ENCODE measurements at places on chromosomes 11 and 22. TPM values are rescaled to one million over a fixed set of nuclear protein-coding genes. Genes with fewer than 3 reads are reported as not detected.

GRCh38 chr11:94926698-94927237 lies 46.6 kb downstream of the CWC15 start:
- ATAC-seq = peak; percentile 48

The OR2AG1 gene
- total RNA-seq = 1.7 TPM

DNA sequence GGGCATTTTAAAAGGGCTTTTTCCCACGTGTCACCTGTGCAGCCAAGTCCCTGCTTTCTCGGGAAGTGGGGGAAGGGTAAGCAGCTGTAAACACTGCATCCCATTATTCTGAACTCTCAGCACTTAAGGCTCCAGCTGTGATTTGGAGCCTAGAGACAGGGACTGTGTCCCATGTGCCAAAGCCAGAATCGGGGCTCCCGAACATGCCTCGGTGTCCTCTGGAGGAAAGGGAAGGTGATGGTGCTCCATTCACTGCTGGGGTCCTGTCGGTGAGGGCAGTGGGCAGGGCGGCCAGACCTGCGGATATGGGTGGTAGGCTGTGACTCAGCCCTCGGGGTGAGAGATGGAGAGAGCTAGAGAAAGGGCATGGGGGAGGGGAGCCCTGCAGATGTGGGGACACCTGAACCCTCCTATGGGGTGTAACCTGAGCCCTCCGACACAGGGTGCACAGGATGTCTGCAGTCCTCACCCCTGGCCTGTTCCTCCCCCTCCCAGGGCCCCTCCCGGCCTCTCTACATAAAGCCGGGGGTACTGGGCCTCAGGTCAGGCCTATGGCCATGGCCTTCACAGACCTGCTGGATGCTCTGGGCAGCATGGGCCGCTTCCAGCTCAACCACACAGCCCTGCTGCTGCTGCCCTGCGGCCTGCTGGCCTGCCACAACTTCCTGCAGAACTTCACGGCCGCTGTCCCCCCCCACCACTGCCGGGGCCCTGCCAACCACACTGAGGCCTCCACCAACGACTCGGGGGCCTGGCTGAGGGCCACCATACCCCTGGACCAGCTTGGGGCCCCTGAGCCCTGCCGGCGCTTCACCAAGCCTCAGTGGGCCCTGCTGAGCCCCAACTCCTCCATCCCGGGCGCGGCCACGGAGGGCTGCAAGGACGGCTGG lies 31.8 kb downstream of the CAPN1 start:
- peak; percentile 8 for ATAC-seq

GRCh38 chr22:22935056-22935545 lies 47.5 kb downstream of the IGLL5 start:
- ATAC-seq = no peak

- no peak for ATAC-seq
These were observed 350.2 kb downstream of the TTC28 start for GRCh38 chr22:28329186-28330073.

DNA sequence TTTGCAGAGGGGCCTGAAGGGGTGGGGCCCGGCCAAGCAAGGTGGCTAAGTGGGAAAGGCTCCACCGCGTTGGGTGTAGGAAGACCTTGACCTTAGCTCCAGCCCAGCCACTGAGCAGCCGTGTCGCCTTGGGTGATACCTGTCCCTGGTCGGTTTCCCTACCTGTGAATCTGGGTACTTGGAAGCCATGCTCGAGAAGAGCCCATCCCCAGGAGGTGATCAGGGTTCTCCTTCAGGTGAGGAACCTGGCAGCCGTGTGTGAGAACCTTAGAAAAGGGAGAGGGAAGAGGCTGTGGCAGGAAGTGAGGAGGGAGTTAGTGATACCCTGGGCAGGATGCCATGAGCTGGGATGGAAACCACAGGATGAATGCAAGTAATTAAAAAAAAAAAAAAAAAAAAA lies 21.6 kb downstream of the PPARA start:
- ATAC-seq = no peak

DNA sequence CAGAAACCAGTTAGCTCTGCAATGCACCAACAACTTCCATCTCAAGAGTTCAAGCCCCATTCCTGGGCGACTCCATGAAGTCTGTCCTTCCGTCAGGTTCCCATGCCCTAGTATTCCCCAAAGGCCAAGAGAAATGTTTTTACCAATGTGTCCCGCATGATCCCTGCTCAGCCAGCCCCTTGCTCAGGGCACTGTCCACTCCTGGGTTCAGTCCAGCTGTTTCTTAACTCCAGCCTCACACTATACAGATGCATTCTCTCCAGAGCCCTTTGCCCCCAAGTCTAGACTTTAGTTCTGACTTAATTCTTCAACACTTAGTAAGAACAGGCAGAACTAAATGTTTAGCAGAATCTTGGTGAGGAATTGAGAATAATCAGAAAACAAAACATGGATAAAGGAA lies 497.5 kb downstream of the SOX6 start:
- no peak for ATAC-seq

The MUC5B gene
- total RNA-seq = 1.7 TPM

- no peak for ATAC-seq
These were observed 22.2 kb downstream of the P2RY2 start for GRCh38 chr11:73240190-73240781.

DNA sequence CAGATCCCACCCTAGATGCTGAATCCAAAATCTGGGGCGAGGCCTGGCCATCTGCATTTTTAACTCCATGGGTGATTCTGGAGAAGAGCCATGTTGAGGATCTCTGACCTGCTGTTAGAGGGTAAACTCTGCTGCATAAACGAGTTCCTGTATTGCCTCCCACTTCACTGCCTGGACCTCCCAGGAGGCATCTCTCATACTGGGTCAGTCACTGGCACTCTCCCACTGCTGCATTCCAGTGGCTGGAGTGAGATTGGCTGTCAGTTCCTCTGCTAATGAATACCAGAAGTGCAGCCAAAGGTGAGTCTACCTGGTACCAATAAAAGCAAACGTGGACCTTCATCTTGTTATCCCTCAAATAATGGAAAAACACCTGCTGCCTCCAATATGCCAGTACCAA lies 10.3 kb downstream of the POLDIP3 start:
- ATAC-seq = no peak

DNA sequence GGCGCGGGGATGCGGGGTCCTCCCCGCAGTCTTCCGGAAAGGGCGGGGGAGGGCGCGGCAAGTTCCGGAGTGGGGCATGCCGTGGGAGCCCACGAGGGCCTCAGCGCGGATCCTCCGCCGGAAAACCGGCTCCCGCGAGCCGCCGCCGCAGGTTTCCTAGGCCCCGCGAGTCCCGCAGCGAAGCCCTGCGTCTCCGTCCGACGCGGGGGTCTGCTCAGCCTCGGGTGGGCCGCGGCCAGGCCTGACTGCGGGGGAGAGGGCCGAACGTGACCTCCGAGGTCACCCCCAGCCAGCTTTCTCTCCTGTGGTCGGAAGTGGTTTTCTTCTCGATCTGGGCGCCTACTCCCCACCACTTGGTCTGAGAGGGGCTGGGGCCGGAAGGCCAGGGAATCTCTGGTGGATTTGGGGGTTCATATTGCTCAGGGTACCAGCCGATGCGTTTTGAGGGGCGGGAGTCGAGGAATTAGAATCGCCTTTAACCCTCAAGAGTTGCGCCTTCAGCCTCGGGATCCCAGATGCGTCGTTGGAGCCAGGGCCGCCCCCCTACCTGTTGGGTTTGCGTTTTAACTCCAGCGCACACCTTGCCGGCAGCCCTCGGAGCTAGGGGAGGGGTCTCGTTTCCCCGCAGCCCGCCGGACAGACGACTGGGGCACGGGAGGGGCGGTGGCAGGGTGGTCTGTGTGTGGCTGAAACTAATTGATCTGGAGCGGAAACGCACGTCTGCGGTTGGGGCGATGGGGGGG lies 3.6 kb upstream of the CCND1 start:
- ATAC-seq = no peak

GRCh38 chr11:44638032-44638431 lies 72.6 kb downstream of the CD82 start:
- ATAC-seq = no peak

DNA sequence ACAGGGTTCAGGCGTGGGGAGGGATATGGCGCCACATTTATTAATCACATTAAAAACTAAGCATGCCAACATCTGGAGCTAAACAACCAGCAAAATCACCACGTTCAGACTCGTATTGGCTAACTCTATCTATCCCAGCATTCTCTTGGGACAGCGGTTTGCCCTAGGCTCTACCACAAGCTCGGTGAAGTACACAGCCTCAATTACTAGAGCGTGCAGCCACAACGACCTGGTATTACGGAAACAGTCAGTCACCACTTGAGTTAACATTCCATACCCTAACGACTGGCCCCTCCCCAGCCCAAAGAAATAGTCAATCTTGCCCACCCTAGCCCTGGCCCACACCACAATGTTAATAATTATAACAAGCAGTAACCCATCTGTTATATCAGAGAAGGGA lies 32.1 kb downstream of the APOL5 start:
- ATAC-seq = no peak

DNA sequence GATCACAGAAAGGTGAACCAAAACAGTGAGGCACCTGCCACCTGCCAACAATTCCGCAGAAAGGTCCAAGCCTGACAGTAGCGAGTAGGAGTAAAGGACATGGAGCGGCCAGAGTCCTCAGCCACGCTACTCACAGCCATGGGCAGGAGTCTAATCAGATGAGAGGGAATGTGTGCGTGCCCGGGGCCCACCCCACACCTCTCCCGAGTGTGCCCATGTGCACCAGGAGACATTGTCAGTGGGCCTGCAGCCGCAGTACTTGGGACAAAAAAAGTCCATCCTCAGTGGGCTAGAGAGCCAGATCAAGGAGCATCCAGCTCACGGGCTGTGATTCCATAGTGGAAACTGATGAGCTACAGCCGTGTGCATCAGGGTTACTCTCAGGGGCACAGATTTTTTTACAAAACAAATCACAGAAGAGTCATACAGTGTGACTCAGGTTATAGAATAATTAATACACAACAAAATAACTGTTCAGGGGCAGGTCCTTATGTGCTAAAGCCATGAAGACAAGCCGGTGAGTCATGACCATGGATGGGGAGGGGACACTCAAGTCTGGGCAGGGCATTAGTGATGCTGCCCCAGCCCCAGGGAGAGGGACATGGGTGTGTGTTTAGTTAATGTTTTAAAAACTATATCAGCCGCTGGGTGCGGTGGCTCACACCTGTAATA lies 12.0 kb downstream of the SART1 start:
- ATAC-seq = peak; percentile 98

All from motor neuron (in vitro differentiated cells).